ENCODE measurements at places on chromosomes 1 and 21.
A peak's percentile ranks its signal among the peaks of the same experiment; 100 is the strongest.

GRCh38 chr1:92833840-92834239 lies 2.0 kb downstream of the RPL5 start:
- H3K27ac ChIP-seq = peak overlapping the region; percentile 99
- peaks cover 26% of the 10 kb centered on the region for H3K4me1 ChIP-seq
- peak overlapping the region; percentile 100 for H3K4me3 ChIP-seq
- DNase-seq = no peak
- no peaks in the 10 kb centered on the region for H3K27me3 ChIP-seq

DNA sequence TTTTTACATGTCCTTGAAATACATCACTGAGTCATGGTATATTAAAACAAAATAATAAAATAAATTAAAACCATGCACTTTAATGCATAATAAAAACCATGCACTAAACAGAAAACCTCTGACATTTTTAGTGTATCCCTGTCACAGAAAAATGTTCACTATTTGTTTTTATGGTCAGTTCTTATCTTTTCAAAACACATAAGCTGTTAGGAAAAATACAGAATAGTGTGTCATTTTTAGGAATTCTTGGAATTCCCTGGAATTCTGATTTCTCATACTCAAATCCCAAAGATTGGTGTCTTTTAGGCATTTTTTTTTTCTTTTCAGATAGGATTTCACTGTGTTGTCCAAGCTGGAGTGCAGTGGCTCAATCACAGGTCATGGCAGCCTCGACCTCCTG lies 25.1 kb upstream of the TINAGL1 start:
- H3K27me3 ChIP-seq = peaks cover 12% of the 10 kb centered on the region
- H3K36me3 ChIP-seq = no peaks in the 10 kb centered on the region
- no peak overlapping the region for H3K4me3 ChIP-seq
- DNase-seq = no peak

DNA sequence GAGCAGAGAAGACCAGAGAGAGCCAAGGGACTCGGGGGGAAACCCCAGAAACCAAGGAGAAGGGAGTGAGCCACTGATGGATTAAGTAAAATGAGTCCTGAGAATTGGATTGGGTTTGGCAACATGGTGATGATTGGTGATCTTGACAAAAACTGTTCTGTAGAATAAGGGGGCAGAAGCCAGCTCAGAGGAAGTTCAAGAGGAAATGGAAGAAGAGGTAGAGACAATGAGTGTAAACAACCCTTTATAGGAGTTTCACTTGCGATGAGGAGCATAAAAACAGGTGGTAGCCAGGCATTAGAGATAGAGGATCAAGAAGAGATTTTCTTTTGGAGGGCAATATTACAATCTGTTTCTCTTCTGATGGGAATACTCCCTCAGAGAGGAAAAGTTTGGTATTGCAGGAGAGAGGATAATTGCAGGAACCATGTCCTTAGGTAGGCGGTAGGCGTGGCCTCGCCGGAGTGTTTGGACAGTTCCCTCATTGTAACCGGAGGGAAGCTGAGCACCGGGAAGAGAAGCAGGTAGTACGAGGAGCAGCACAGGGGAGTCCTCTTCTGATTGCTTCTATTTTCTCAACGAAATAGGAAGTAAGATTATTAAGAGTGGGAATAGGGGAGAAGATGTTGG lies 68.4 kb upstream of the TENT5C start:
- H3K27me3 ChIP-seq = no peaks in the 10 kb centered on the region
- no peak overlapping the region for H3K4me3 ChIP-seq
- peaks cover 2% of the 10 kb centered on the region for H3K4me1 ChIP-seq
- no peaks in the 10 kb centered on the region for H3K36me3 ChIP-seq

DNA sequence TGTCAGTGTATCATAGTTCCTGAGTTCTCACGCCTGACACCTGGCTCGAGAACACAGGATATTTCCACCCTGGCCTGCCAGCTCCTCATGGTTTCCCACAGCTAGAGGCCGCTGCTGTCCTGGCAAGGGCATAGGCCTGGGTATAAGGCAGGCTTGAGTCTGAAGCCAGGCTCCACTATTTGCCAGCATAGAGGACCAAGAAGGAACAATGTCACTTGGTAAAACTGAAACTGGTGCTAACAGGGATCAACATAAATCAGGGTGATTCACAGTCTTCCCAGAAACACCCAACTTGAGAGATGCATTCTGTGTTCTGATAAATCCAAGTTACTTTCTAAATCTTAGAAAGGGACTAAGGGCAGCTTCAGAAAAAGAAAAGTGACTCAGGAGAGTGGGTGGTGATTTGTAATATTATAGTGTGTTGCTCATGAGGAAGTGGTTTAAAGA lies 6.9 kb upstream of the S100A2 start:
- no peak for DNase-seq
- H3K27me3 ChIP-seq = peaks cover 18% of the 10 kb centered on the region
- H3K27ac ChIP-seq = no peak overlapping the region
- H3K4me1 ChIP-seq = peaks cover 13% of the 10 kb centered on the region
- no peaks in the 10 kb centered on the region for H3K36me3 ChIP-seq

GRCh38 chr1:201363467-201363866 lies 14.0 kb downstream of the TNNT2 start:
- H3K27ac ChIP-seq = no peak overlapping the region
- no peak for DNase-seq

DNA sequence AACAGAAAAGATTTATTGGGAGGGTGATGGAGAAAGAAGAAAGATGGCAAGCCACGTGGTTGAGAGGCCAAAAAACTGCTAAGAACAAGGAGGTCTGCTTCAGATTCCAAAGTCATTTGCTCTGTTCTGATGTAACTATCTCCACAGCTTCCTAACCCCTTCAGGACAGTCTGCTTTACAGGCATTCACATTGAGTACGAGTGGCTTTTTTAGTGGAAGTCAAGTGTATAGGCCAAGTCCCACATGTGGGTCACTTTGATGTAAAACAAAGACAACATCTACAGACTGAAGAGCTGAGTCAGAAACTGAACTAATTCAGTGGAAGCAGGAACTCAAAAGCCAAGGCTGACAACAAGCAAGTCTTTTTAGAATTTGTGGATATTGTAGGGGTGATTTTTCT lies 128.7 kb upstream of the F3 start:
- no peak overlapping the region for H3K4me3 ChIP-seq
- no peak for DNase-seq
- H3K27ac ChIP-seq = no peak overlapping the region
- no peaks in the 10 kb centered on the region for H3K36me3 ChIP-seq
- H3K4me1 ChIP-seq = no peaks in the 10 kb centered on the region
- H3K27me3 ChIP-seq = peaks cover 25% of the 10 kb centered on the region

DNA sequence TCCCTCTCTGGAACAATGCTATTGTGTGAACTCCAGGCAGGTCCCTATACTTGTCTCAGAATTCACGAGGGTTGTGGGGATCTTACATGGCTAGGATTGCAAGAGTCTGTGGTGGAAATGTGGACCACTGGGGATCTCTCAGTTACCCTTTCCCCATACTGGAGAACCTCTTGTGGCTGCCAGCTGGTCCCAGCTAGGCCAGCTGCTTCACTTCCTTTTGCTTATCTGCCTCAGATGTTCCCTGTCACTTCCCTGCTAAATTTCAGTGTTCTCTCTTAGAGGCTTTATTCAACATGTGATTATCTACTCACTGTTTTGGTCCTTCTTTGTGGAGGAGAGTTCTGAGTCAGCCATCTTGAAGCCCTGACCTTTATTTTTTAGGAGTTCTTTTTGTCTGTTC lies 75.9 kb upstream of the SAMD13 start:
- DNase-seq = no peak
- H3K36me3 ChIP-seq = peaks cover 50% of the 10 kb centered on the region
- peaks cover 40% of the 10 kb centered on the region for H3K4me1 ChIP-seq
- no peaks in the 10 kb centered on the region for H3K27me3 ChIP-seq

DNA sequence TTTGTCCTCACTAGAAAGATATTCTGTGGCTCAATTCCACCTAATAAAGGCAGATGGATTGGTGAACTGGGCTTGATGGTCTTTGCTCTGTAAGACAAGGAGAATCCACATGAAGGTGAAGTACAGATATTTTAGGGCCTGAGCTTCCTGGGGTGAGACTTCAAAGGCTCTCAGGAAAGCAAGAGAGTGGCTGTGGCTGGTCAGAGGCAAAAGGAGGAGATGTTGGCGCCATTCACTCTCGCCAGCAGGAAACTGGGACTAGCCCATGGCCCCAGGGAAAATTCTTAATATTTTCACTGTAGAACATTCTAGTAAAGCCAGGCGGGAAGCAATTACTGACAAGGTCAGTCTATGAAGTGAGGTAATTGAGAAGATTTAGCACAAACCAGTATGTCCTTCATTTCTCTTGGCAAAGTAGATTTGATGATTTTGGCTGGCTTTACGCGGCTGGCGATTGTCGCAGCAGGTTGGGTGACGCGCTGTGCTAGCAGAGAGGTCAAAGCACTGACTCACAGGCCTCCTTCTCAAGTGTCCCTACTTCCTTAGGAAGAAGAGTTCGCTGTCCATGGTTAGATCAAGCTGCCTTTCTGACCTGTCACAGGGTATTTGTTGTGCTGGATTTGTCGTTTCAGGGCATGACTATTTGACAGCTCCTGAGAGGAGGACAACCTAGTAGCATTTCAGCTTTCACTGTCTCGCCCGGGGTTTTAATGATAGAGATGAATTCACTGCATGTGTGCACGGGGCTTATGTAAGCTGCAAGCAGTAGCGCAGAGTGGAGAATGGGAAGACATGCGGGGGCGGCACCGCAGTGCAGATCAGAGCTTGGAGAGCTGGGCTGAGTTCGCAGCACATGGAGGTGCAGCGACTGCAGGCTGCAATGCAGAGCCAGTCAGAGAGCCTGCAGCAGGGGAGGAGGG lies 32.7 kb downstream of the XCL1 start:
- peaks cover 3% of the 10 kb centered on the region for H3K27me3 ChIP-seq
- H3K36me3 ChIP-seq = no peaks in the 10 kb centered on the region
- no peak overlapping the region for H3K4me3 ChIP-seq

DNA sequence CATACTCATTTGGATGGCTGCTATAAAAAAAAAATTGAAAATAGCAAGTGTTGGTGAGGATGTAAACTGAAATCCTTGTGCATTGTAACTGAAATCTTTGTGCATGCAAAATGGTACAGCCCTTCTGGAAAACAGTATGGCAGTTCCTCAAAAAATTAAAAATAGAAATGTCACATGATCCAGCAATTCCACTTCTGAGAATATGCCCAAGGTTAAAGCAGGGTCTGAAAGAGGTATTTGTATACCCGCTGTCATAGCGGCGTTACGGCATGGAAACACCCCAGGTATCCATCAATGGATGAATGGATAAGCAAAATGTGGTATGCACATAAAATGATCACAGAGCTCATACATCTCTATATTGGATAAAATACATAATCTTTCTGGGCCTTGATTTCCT lies 116.7 kb downstream of the RUSC1 start:
- H3K4me3 ChIP-seq = no peak overlapping the region
- DNase-seq = no peak
- no peaks in the 10 kb centered on the region for H3K4me1 ChIP-seq
- peaks cover 15% of the 10 kb centered on the region for H3K36me3 ChIP-seq
- H3K27me3 ChIP-seq = no peaks in the 10 kb centered on the region
- no peak overlapping the region for H3K27ac ChIP-seq

GRCh38 chr1:112549590-112549989 lies 40.8 kb downstream of the WNT2B start:
- peaks cover 45% of the 10 kb centered on the region for H3K36me3 ChIP-seq
- no peak overlapping the region for H3K27ac ChIP-seq
- H3K4me3 ChIP-seq = no peak overlapping the region
- no peaks in the 10 kb centered on the region for H3K4me1 ChIP-seq
- H3K27me3 ChIP-seq = no peaks in the 10 kb centered on the region

- no peak overlapping the region for H3K27ac ChIP-seq
- no peak overlapping the region for H3K4me3 ChIP-seq
- peaks cover 25% of the 10 kb centered on the region for H3K36me3 ChIP-seq
- DNase-seq = no peak
- no peaks in the 10 kb centered on the region for H3K4me1 ChIP-seq
Observed at GRCh38 chr1:61389926-61390845, 307.8 kb downstream of the NFIA start.
